ENCODE measurements at places on chromosomes 1 and 21.

DNA sequence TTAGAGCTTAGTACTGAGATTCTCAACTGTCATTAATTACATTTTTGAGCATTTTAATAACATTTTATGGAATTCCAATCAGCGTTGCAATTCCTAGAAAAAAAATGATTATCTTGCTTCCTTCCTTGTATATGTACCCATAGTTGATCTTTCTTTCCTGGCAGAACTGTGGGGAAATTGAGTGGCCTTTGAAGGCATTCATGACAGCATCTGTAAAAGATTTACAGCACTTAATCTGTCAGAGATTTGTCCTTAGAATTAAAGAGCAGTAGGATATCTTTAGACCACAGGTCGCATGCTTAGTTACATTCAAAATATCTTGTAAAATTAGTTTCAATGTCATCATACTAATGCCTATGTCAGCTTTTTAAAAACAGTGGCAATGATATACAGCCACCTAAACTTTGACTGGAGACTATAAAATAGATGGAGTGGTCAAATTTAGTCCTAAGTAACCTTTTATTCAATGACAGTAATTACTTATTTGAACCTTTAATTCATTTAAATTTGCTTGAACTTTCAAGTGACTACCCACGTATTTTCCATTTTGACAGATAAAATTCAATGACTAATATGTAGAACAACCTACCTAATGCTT is 692.0 kb downstream of the NCAM2 start:
- DNase-seq, result no peak

DNA sequence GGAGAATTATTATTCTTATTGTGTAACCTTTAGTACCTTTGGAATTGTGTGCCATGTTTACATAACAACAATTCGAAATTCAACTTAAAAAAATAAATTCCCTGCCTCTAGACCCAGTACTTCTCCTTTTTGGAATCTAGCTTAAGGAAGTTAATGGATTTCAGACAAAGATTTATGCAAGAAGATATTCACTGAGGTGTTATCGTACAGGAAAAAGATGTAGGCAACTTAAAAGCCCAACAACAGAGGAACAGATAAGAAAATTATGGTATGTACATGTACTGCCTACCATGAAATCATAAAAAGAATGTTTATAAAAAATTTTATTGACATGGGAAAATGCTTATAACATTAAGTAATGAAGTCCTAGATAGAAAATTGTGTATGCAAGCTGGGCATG is 18.2 kb upstream of the STMN1 start:
- no peak for DNase-seq

- DNase-seq, result no peak
Measured at GRCh38 chr21:38780879-38781278, 24.9 kb upstream of the ETS2 start.

GRCh38 chr1:51119331-51119730 is 17.3 kb downstream of the C1orf185 start:
- DNase-seq, result no peak

DNA sequence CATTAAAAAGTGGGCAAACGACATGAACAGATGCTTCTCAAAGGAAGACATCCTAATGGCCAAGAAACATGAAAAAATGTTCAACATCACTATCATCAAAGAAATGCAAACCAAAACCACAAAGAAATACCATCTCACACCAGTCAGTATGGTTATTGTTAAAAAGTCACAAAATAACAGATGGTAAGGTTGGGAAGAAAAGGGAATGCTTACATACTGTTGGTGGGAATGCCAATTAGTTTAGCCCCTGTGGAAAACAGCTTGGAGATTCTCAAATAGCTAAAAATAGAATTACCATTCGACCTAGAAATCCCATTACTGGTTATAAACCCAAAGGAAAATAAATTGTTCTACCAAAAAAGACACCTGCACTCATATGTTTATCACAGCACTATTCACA is 369.4 kb downstream of the KCNH1 start:
- no peak for DNase-seq

DNA sequence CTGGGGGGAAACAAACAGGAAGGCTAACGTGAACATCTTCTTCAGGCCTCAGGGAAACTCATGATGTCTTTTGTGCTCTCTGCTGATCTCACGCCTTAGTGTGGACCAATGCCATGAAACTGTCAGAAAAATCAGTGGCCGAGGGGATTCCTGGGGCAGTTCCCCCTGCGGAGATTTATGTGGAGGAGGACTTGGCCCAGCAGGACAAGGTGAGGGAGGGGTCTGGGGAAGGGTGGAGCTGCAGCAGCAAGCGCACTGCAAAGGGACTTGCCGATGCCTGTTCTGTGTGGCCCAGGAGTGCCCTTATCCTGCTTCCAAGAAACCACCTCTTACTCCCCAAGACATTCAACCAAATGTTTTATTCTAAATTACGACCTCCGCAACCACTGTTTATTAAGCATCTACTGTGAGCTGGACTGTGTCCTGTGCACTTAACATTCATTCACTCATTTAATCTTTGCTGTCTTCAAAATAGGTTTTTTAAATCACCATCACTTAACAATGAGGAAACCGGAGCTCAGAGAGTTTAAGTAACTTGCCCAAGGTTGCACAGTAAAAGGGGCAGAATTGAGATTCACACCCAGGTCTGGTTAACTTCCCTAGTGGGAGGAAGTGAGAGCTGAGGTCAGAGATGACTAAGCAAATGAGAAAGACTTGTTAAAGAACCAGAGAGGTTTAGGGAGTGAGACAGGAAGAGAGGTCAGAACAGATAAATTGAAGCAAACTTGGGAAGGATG is 49.7 kb downstream of the FHAD1 start:
- no peak for DNase-seq

DNA sequence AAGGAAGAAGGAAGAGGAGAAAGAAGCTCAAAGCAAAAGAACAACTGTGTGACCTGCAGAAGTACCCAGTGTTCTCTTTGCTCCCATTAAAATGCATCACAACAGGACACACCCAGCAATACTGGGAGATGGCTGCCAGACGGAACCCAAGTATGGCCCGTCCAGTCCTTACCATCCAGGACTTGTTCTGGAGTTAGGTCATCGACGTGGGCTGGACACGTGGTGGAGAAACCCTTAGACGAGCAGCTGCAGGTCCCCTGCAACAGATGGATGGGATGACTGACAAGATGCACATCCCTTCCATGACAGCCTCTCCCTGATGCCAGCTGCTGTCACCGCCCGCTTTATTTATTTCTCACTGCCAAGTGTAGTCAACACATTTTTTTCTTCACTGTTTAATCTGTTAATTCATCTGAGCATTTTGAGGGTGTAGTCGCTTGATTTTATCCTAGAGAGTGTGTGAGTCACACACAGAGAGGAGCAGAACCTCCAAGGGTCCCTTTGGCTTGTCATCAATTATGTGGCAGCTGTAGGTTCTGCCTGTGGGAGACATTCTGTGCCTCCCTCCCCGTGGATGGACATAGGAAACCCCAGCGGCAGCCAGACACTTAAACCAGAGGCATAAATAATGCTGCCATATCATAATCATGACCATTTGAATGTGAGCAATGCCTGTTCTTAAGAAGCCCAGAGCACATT is 80.9 kb downstream of the ABCA4 start:
- DNase-seq, result no peak

GRCh38 chr1:219058891-219059820 is 114.5 kb upstream of the LYPLAL1 start:
- no peak for DNase-seq

GRCh38 chr1:92043621-92044020 is 13.8 kb downstream of the EPHX4 start:
- no peak for DNase-seq

DNA sequence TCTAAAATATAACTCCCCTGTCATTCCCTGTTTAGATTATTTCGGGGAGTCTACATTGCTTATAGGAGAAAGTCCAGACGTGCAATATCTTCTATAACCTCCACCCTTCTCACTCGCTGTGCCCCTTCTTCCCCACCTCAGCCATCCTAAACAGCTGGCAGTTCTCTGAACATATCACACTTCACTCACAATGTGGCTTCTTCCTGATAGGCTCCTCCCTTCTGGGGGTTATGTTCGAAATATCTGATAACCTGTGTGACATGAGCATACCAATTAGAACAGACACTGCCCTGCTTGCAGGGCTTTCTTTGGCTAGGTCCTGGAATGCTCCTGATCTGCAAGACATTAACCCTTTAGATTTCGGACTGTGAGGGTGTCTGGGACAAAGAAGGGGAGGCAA is 274.6 kb downstream of the NFIA start:
- no peak for DNase-seq

GRCh38 chr1:235468004-235468403 is 36.2 kb downstream of the B3GALNT2 start:
- DNase-seq, result no peak

- no peak for DNase-seq
Measured at GRCh38 chr1:29310616-29311180, 74.4 kb downstream of the PTPRU start.

GRCh38 chr1:183236158-183236725 is 50.2 kb downstream of the LAMC2 start:
- DNase-seq, result no peak

DNA sequence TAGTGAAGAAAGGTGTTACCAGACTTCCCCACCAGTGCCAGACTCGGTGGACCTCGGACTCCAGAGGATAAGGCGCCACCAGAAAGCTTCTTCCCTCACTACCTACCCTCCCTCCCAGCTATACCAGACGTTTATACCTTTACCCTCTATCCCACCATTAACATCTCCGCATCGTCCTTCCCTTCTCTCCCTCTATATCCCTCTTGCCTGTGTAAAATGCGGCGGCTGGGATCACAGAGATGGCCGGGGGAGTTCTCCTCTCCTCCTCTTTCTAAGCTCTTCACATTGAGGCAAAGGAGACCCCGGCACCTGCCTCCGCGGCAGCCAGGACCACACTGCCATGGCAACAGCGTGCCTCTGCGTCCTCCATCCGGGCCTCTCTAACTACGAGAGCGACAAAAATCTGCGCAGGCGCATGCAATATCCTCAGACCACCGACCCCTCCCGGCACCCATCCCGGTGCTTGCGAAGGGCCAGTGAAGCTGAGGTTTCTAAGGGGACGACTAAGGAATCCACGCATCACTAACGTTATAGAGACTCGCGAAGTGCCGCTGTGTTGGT is at the start of gene CCDC181:
Gene CCDC181, minus strand, starts transcription at position 394 of the 561 bp plus-strand sequence. CDS start 2,547 bp downstream, outside the sequence.
- DNase-seq, result peak; percentile 18

DNA sequence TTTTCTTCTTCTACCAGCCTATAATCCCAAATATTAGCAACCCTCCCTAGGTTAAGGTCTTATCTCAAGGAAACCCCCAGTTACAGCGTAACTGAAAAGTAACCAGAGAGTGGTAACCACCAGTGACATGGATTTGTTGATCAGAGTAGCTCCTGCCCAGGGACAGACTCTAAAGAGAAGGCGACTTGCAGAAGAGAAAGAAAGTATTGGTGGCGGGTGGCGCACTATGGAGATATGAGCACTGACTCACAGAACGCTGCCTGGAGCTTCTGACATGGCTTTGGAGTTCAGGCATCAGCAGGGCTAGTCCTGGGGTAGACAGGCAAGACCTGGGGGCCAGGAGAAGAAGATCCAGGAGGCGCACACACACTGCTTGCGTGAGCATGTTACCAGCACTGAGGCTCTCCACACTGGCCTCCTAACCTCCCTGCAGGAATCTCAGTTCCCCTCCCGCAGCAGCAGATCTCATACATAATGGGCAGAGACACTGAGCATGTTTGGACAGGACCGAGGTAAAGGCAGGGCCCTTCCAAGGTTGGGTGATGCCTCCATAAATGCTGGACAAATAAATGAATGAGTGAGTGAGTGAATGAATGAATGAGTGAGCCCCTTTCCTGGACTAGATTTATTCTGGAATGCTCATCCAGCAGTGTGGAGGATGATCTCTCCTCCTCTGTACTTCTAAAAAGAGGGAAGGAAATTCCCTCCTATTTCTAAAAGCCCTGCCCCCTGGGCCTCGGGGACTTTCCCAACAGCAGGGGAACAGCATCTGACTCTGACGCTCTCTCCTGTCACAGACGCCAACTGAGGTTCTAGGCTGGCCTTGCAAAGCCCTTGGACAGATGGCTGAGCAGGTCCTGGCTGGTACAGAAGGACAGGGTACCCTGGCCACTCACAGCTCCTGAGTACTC is 175.5 kb downstream of the CLIC6 start:
- DNase-seq, result no peak
